ENCODE measurements at places on chromosomes 6 and 20. TPM values are rescaled to one million over a fixed set of nuclear protein-coding genes. Genes with fewer than 3 reads are reported as not detected.

The SPATA25 gene
- total RNA-seq: 1.4 TPM

The KCNK16 gene
- not detected for total RNA-seq

The BPI gene
- total RNA-seq: not detected

The CLIC5 gene
- 114 TPM for total RNA-seq

The PRDM13 gene
- not detected for total RNA-seq

The NDUFAF5 gene
- 29.9 TPM for total RNA-seq

The TRIM31 gene
- not detected for total RNA-seq

The NT5E gene
- 7.1 TPM for total RNA-seq

The OGFRL1 gene
- total RNA-seq: 15.1 TPM

The PPIL4 gene
- total RNA-seq: 14.6 TPM

DNA sequence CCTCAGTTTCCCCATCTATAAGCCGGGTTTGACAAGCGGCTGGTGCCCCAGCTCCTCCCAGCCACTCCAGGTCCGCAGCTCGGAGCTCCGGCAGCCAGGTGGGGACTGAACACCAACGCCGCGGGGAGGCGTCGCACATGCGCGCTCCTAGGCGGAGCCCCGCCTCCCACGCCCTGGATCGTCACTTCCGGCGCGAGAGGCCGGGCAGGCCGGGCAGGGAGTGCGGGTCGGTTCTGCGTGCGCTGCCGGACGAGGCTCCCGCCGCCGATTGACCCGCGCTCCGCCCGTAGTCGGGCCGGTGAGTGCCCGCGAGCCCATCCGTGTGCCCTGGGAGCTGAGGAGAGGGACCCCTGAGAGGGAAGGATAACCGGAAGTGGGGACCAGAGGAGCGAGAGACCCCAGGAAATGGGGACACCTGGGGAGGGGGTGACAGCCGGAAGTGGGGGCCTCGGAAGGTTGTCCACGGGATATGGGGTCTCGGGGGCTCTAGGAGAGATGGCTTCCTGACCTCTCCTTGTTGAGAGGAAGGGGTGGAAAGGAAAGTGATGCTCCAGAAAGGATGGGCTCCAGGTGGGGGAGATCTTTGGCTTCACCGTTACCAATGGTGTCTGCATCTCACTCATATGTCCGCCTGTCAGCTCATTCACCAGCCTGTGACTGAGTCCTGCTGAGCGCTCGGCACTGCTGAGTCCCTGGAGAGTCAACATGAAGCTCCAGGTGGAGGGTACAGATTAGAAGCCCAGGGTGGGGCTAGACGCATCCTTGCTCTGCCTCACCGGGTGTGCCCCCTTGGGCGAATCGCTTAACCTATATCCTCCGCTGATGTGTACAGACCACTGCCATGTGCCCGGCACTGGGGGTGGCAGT is at the start of gene TTPAL:
Gene TTPAL, plus strand, starts transcription at position 181 of the 867 bp plus-strand sequence. CDS start 4,126 bp downstream, outside the sequence.
- peak; percentile 89 for DNase-seq

DNA sequence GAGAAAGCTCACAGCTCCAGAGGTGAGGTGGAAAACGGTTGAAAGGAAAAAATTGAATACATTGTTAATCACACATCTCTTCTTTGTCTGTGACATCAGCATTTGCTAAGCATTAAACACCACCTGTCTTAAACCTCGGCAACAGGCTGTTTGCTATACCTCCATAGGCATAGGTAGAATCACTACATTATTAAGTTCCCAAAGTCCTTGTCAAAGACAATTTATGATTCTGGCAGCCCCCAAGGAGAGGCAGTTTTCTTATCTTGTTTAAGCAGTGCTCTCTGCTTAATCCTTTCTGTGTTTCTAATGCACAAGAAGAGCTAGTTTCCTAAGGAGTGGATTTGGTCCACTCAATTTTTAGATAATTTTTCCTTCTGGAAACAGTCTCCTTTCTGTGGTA is 249.7 kb downstream of the NKAIN2 start:
- DNase-seq: no peak

DNA sequence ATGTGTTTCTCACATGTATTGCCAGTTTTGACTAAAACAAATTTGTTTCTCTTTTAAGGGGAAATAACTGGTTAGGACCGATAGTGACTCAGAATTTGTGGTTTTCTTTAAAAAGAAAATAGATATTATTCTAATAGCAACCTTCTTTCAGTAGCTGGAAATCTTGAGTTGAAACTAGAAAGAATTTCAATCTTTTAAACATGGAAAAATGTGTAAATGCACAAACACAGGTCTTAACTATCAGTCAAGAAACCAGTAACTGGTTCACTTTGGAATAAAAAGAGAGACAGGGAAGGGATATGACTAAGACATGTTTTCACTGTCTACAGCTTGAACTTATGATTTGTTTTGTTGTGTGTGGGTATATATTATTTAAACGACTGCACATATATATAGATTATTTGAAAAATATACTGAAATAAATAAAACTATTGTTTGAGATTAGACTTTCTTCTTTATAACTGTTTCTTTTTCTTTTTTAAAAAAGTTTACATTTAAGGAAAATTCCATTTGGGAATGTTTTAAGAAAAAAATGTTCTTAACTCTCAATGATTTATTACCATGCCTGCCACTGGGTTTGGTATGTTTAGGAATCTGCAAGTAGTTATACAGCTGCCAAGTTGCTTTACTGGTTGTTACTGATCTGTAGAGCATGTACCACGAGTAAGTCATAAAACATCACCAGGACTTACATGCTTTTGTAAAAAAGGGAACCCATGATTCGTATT is 753.3 kb upstream of the MARCKS start:
- DNase-seq: no peak

- no peak for DNase-seq
Observed at GRCh38 chr6:154767003-154767723, 33.9 kb downstream of the SCAF8 start.

- no peak for DNase-seq
Observed at GRCh38 chr6:107313776-107314175, 145.6 kb downstream of the PDSS2 start.

- DNase-seq: no peak
Observed at GRCh38 chr20:3632311-3633004, 30.7 kb downstream of the GFRA4 start.

- DNase-seq: no peak
Observed at GRCh38 chr6:155880900-155881299, 425.3 kb upstream of the NOX3 start.

- DNase-seq: no peak
Observed at GRCh38 chr6:74277777-74278186, 581.8 kb downstream of the CD109 start.

- no peak for DNase-seq
Observed at GRCh38 chr20:6235510-6235909, 112.7 kb upstream of the FERMT1 start.

DNA sequence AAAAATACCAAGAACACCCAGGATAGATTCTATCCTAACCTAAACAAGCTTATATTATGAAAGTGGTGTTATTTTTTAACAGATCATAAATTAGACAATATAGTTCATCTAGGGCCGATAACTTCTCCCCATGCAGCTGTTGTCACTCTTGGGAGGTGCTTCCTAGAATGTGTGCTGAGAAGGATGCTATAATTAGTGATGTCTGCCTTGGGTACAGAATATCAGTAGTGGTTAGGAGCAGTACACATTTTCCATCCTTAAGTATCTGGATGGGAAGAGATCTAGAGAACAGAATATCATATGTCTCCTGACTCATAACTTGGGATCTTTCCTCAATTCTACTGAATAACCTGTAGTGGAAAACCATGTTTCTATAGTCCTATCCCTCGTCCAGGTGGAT is 214.5 kb downstream of the BCKDHB start:
- DNase-seq: no peak

GRCh38 chr6:41451515-41452163 is 94.5 kb upstream of the FOXP4 start:
- no peak for DNase-seq

All from right atrium auricular region (tissue), 2 donors.